ENCODE measurements at places on chromosomes 12 and 14.

DNA sequence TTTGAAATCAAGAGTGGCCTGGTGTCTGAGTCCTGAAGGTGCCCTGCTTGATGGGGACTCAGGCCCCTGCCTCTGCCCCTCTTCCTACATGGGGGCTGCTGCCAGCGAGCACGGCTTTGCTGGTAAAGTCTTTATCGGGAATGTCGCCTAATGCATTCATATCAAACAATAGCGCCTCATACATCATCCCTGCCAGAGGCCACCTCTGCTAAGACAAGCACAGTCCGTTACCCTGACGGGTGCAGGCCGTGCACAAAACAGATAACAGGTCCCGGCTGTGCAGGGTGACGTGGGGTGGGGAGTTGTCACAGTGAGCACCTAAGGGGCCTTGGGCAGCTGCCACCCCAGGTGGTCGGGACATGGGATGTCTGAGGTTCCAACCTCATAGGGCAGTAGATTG lies 68.4 kb upstream of the FAM222A start:
- no peak for DNase-seq

GRCh38 chr14:88164906-88165534 lies 158.0 kb downstream of the KCNK10 start:
- no peak for DNase-seq

- no peak for DNase-seq
Observed at GRCh38 chr12:66978802-66979201, 290.4 kb upstream of the CAND1 start.

- no peak for DNase-seq
Observed at GRCh38 chr14:35407306-35407630, 2.7 kb upstream of the NFKBIA start.

DNA sequence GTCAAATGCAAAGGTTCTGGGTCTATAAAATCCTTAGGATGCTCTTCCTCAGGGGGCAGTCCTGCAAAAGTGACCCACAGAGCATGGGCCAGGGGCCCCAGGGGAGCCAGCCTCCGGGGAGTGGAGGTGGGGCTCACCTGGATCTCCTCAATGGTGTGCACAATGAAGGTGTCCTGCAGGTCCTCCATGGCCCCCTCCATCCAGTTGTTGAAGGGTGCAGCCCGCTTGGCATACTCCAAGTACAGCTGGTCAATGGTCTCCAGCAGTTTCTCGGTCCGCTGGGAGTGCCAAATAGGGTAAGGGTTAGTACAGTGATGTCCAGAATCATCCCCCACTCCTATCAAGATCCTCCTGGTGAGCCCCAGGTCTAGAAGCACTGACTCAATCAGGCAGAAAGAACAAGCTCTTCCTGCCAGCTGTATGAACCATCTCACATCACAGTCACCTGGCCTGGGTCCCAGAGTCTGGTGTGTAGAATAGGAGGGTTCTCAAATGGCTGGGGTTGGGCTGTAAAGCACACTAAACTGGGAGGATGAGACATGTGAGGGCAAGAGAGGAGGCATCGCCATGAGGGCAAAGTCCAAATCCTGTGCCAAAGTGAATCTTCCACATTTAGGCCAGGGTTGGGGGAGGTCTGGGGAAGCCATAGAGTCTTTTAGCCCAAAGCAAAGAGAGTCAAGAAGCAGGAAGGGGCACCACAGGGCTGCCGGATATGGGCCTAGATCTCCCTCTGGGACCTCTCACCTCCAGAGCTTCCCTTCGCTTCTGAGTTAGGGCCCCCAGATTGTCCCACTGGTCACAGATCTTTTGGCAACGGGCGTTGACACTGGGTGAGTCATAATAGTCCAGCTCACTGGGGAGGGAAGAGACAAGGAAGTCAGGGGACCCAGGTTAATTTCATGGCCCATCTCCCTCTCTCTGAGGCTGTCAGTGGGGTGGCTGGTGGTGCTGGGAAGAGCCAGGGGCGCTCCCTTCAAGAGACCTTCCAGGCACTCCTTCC lies 91.5 kb upstream of the ZFP36L1 start:
- peak; percentile 59 for DNase-seq

DNA sequence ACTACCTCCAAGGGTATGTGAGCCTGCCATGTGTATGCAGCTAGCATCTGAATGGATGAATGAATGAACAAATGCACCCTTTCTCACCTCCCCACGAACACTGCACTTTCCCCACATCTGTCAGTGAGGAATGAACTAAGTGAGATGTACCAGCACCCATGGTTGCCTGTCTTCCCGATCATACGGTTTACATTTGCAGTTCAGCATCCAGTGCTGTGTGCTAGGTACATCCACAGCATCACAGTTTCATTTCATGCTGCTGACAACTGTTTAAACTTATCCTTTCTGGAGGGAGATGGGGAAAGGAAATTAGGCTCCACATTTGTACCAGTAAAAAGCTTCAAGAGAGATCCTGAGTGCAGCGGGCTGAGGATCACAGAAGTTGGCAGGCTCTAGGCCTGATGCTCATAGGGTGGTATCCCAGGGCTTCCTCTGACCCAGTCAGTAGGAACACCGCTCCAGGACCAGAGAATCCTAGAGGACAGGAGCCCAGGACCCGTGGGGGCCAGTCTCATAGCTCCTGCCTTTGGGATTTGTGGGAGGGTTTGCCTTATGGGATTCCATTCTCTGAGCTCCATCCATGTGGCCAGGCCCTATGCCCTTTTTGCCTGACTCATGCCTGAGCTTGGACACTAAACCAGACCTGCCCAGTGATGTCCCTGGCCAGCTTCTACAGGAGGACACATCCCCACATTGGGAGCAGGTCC lies 294.5 kb downstream of the CACNA1C start:
- DNase-seq, result no peak

DNA sequence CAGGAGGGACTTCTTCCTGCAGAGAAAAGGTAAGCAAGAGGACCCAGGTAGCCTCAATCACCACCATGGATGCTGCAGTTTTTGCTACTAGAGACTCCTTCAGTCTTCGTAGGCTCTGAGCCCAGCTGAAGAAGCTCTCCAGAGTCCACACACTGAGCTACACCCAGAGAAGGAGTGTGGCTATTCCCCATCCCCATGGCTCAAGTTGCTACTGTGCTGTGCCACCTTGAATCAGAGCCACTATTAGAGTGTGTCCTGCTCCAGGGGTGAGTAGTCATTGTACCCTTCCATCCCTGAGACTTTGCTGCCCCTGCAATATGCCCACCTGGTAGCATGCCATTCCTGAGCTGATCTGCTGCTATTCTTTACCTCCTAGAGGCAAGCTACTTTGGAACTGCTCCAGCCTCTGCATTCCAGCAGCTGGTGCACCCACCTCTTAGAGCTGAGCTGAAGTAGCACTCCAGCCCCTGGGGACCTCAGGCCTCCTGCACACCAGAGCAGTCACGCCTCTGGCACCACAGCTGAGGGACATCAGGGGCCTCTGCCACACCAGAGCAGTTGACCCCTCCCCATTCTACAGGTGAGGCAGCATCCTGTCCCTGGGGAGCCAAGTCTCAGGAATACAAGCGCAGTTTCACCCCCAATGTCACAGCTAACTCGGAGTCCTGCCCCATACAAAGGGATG lies 213.0 kb downstream of the TRHDE start:
- DNase-seq, result no peak

GRCh38 chr12:104680070-104680469 lies 223.3 kb downstream of the CHST11 start:
- DNase-seq, result no peak

- DNase-seq, result no peak
Observed at GRCh38 chr12:43636725-43637463, 84.9 kb upstream of the ADAMTS20 start.

- no peak for DNase-seq
Observed at GRCh38 chr14:88040146-88040545, 35.2 kb downstream of the GPR65 start.

GRCh38 chr12:115687094-115687493 lies 590.4 kb downstream of the MED13L start:
- DNase-seq, result no peak

GRCh38 chr12:15276088-15276698 lies 46.1 kb upstream of the PTPRO start:
- DNase-seq, result peak; percentile 19

DNA sequence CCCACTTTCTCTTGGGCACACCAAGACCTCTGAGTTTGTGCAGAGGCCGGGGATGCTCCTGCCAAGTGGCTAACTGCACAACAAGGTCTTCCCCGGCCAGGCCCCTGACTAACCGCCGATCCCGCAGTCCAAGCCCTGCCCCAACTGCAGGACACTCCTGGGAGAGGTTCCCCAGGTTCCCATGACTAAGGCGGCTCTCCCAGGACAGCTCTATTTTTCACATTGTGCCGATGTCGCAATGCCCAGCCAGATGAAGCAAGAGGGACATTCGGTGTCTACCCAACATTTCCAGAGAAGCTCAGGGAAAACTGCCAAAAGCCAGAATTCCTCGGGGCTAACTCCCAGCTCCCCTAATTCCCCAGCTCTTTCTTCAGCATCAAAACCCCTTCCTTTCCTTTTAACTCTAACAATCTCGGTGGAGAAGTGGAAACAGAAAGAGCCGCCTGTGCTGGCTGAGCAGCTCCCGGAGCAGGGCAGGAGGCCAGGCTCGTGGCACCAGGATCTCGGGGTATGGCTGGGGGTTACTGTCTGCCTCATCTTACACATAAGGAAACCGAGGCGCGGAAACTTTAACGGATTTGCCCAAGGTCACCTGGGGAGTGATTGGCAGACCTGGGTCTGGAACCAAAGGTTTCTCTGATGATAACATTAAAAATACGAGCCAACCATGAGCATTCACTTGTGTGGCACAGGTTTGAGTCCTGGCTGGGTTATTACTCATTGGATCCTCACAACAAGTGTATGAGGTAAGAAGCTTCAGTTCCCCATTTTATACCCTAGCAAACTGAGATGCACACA lies 318.2 kb downstream of the BCL11B start:
- DNase-seq, result no peak

DNA sequence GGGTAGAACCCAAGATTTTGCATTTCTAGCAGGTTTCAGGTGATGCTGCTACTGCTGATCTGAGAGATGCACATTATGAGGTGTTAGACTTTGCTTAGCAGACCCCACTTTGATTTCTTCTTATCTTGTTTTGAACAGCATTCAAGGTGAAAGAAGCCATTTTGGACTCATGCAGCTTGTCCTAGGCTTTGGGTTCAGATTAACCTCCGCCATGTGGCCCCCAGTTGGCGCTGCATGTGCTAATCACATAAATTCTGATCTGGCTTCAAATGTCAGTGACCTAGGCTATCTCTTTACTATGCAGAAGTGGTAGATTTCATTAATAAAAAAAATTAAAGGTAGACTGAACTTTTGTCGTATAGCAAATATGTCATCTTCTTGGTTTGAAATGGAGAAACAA lies 89.8 kb upstream of the DYRK2 start:
- DNase-seq, result no peak

- no peak for DNase-seq
Observed at GRCh38 chr14:104132981-104133380, 5.4 kb upstream of the KIF26A start.

GRCh38 chr12:121678716-121679300 lies 9.4 kb upstream of the MORN3 start:
- no peak for DNase-seq

DNA sequence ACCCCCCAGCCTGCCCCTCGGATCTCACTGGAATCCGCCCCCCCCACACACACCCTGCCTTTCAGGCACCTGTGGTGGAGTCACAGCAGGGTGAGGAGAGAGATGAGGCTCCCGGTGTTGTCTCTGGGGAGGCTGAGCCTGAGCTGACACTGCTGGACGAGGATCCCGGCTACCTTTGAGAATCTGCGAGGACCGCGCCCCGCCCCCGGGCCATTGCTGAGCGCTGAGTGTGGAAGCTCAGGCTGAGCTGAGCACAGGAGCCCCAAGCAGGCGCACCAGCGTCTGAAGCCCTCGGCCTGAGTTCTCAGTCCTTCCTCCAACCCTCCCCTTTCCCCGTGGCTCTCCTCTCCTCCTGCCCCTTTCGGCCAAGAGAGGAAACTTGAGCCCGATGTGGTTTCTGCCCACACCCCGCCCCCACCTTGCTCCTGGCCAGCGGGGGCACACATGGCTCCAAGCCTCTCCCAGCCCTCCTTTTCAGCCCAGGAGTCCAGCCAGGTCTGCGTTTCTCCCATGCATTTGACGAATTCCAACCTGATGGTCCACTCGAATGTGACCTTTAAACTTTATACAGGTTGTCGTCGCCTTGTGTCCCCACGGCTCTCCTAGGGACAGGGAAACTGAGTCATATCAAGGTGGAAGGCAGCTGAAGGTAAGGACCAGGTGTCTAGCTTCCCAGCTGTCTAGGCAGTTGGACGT lies at the start of gene NFE2:
Gene NFE2, minus strand, starts transcription at position 284 of the 696 bp plus-strand sequence. CDS start 5,767 bp downstream, outside the sequence.
- no peak for DNase-seq

DNA sequence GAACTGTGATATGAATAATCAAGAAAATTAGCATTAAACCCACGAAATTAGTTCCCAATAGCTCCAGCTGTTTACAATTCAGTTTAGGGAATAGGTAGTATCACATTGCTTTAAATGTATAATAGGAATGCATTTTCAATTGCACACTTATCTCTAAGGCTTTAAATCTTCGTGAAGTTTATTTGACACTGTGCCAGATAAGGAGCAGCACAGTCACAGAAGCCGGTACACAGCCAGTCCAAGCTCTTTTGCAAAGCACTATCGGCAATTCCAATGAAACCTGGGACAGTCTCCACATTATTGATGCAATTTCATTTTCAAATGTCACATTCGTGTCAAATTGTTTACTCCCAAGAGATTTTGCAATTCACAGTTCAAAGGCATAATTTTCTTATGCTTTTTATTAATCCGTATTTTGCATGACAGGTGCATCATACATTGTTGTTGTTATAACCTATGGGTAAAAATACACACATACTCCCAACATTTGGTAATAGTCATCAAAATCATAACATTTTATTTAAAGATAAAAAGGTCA lies 602.8 kb downstream of the RPS29 start:
- no peak for DNase-seq

GRCh38 chr12:71945883-71946282 lies 7.2 kb downstream of the TPH2 start:
- no peak for DNase-seq

DNA sequence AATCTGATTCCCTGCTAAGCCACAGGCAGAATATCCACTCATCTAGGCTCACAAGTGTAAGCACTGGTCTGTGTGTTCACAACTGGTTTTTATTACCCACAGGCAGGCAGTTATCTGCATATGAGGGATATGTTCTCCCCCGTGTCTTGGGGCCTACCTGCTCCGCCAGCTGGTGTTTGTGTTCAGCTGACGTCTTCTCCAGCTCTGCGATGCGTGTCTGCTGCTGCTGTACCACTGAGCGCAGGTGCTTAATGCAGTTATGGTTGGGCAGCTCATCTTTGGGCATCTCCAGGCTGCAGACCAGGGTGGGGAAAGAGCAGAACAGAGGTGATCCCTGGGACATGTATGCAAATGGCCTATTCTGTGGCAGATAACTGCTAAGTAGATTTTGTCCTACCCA lies 13.7 kb downstream of the RNF41 start:
- DNase-seq, result no peak

- no peak for DNase-seq
Observed at GRCh38 chr12:10033783-10034545, 3.5 kb downstream of the CLEC9A start.

DNA sequence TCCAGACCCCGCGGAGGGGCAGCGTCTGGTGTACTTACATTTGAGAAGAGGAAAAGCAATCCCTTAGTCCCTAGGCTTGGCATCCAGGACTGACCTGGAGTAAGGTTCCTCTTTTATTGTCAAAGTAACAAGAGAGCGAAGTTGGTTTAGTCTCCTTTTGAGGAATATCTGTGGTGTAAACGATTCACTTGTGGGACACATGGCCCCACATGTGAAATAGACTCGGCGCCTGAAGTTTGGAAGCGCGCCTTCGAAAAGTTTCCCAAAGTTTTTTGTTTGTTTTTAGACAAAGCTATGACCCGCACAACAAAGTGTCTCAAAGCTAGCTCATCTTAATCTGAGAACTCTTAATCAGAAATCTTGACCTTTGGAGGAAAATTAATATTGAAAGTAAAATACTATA lies 744 bp downstream of the STYX start:
- DNase-seq, result no peak

Measured in HS-5 (cell line).